ENCODE measurements at places on chromosomes 3 and 15. TPM values are rescaled to one million over a fixed set of nuclear protein-coding genes. Genes with fewer than 3 reads are reported as not detected.

GRCh38 chr15:78415284-78415683, 22.7 kb upstream of the IREB2 start:
- H3K4me1 ChIP-seq = no peaks in the 10 kb centered on the region
- no peak overlapping the region for H3K4me3 ChIP-seq
- H3K36me3 ChIP-seq = no peaks in the 10 kb centered on the region
- H3K27ac ChIP-seq = no peak overlapping the region

DNA sequence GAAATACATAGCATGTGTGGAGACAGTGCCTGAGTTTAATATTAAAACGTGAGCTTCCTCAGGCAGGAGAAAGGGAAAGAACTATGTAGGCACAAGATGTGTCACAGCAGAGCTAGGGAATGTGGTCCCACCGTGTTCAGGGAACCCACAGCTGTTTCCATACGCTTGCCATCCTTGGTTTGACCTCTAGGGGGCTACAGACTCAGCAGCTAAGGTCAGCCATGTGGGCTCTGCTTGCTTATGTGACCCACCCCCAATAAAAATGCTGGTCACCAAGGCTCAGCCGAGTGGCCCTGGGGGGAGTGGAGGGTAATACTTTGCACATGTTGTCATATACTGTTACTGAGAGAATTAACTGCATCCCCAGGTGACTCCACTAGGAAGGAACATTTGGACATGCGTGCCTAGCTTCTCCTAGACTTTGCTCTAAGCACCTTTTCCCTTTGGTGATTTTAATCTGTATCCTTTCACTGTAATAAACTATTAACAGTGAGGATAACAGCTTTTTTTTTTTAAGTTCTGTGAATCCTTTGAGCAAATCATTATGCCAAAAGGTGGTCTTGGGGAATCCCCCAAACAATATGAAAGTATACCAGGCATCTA, 3.3 kb downstream of the TUBGCP5 start:
- H3K4me3 ChIP-seq = no peak overlapping the region
- H3K27me3 ChIP-seq = no peaks in the 10 kb centered on the region
- H3K36me3 ChIP-seq = peaks cover 20% of the 10 kb centered on the region
- H3K27ac ChIP-seq = no peak overlapping the region

GRCh38 chr3:108983051-108983450, 29.4 kb upstream of the GUCA1C start:
- H3K27ac ChIP-seq = no peak overlapping the region
- no peak overlapping the region for H3K4me3 ChIP-seq
- no peaks in the 10 kb centered on the region for H3K4me1 ChIP-seq
- DNase-seq = no peak

DNA sequence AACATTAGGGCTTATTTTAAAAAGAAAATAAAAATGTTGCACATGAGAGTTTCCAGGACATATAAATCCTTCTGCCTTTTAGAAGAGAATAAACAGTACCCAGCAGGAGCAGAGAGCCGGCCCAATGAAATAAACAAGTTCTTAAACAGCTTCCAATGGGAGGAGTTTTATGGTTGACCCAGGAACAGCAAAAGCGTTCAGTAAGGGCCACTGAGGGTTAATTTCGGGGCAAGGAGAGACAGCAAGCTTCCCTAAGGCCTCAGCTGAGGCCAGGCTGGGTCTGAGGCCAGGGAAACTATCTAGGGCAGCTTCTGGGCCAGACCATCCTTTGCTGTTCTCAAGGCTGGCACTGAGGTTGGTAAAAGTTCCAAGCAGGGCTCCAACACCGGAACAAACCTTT, 3.4 kb downstream of the PDZRN3 start:
- DNase-seq = no peak
- no peaks in the 10 kb centered on the region for H3K27me3 ChIP-seq
- H3K36me3 ChIP-seq = no peaks in the 10 kb centered on the region

Gene RAB5A
- total RNA-seq = 36.0 TPM
